Left forelimb (tissue), 1 donor: ENCODE measurements at places on chromosomes 13 and 19.
A peak's percentile ranks its signal among the peaks of the same experiment; 100 is the strongest.

DNA sequence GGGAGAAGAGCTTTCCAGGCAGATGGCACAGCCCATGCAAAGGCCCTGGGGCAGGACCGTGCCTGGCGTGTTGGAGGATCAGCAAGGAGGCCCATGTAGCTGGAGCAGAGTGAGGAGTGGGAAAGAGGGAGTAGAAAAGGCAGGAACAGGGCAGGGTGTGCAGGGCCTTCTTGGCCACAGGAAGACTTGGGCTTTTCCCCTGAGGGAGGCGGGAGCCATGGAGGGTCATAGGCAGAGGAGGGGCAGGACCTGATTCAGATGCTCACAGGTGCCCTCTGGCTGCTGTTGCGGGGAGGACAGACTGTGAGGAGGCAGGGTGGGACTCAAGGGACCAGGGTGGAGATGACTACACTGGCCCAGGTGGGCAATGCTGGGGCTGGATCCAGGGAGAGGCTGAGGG, 13.8 kb upstream of the PTPRS start:
- DNase-seq, result no peak

DNA sequence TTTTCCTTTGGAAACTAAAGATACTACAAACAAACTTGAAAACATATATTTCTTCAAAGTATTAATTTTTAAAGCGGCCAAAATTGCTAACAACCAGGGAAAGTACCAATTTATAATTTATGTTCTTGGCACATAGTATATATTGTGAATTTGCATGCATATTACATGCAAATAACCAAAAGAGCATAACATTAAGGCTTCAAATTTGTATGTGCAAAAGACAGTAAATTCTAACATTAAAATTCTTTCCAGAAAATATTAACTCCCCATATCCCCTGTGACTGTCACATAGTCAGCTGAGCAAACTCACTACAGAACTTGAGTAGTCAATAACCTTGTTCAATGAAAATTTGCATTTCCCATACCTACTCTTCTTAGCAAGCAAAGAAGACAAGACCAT, 133.4 kb downstream of the ENOX1 start:
- DNase-seq, result no peak

DNA sequence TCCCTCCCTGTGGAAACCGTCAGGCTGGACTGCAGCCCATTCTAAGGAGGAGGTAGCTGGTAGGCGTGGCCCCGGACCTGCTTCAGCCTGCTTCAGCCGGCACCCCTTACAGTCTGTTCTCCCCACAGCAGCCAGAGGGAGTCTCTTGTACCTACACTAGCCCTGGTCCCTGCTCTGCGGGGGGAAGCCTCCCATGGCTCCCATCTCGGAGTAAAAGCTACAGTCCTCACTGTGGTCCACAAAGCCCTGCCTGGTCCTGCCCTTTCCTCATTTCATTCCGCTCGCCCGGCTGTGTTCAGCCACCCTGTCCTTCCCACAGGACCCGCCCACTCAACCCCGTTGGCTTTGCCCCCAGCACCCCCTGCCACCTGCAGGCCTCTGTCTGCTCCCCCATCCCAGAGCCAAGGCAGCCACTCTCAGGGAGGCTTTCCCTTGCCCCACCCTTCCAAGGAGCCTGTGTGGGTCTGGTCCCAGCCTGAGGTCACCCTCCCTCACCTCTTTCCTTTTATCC, 1.3 kb downstream of the PGLYRP1 start:
- no peak for DNase-seq

- DNase-seq, result no peak
Observed at GRCh38 chr13:33352041-33352440, 66.5 kb upstream of the STARD13 start.

GRCh38 chr13:101127741-101128353, 288.5 kb downstream of the NALCN start:
- no peak for DNase-seq

DNA sequence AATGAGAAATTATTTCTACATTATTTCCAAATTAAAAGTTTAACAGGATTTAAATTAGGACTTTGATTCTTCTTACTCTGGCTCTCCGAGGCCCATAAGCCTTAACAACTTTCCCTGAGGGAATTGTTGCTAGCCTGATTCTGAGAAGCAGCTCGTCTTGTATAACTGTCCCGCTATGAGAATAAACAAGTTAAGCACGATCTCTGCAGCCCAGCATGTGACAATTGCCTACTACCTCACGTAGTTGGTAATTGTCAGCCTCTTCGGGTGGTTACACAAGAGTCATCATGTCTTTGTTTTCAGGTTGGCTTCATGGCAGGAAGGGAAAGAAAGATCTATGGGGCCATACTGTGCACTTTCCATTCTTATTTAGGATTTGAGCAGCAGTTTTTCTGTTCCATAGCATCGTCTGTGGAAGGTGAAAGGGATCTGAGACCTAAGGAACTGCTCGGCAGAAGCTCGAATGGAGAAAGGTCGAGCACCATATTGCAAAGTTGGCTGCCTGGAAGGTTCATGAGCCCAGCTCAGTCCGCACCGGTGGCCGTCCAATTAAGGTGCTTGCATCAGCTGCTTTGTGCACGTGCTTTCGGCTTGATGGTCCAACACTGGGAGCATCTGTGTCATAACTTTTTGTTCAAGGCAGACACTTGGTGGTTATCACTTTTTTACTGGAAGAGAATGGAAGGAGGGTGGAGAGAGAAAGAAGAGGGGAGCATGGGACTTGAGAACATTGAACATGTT, 1.8 kb upstream of the STARD13 start:
- DNase-seq, result no peak

- no peak for DNase-seq
Observed at GRCh38 chr19:19276386-19276785, 3.3 kb upstream of the TM6SF2 start.

DNA sequence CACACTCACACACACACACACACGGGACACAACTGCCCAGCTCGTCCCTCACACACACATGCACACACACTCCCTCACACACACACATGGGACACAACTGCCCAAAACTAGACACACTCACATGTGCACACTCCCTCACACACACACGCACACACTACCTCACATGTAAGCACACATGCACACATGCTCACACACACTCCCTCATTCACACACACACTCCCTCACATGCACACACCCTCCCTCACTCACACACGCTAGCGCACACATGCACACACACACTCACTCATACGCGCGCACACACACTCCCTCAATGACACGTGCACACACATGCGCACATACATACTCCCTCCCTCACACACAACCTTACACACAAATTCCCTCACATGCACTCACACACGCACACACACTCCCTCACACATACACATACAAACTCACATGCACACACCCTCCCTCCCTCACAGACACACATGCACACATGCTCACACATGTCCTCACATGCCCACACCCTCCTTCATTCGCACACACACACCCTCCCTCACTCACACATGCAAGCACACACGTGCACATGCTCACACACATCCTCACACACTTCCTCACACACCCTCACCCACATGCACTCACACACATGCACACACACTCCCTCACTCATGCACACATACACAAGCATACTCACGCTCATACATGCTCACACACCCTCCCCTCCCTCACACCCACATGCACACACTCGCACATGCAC, 9.0 kb upstream of the RASA3 start:
- no peak for DNase-seq

GRCh38 chr19:13262450-13262849, 112.2 kb downstream of the IER2 start:
- no peak for DNase-seq

- peak; percentile 86 for DNase-seq
Observed at GRCh38 chr13:98977568-98978265, at the start of gene DOCK9. Gene DOCK9 (minus strand): TSS chr13:98978064. CDS start chr13:98977909, 155 bp downstream.

- no peak for DNase-seq
Observed at GRCh38 chr19:34316741-34317301, 48.2 kb upstream of the GPI start.

DNA sequence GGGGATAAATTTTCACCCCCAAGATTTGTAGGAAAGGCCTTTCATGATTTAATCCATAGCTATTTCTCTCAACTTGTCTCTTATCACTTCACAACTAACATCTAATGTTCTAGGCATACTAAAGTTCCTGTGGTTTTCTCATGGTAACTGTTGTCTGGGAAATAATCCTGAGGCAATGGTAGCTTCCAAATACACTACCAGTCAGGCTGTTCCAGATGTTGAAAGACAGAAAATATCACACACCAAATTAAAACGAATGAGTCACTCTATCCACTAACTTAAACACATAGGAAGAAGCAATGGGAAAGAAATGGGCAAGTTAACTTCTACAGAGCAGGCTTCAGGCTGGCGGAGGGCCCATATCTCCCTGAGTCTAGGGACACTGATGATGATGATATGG, 77.7 kb upstream of the MYO16 start:
- no peak for DNase-seq

DNA sequence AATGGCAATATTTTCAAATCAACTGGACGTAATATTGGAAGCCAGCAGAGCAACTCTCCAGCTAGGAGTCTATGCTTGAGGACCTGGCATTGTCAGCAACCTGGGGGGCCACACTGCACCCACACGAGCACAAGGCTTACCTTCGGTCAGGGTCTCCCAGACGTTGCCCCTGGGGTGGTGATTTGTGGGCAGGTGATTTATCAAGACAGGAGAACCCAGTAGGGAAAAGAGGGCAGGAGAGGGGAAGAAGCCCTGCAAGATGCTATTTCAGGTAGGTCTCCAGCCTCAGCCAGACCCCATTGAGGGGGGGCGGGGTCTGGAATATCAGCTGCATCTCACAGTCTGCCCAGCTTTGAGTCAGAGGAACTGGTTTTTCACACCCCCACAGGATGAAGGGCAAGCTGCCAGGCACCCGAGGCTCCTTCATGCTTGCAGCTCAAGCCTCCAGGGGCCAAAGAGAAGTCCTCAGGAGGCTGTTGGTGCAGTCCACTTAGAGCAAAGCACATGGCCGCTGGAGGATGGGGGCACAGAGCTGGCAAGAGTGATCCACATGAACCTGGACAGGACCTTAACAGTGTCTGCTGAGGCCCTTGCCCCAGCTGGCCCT, 80.9 kb upstream of the UQCRFS1 start:
- no peak for DNase-seq

GRCh38 chr13:85108356-85108755, 690.9 kb downstream of the SLITRK6 start:
- DNase-seq, result no peak

- no peak for DNase-seq
Observed at GRCh38 chr19:55697698-55698097, 22.7 kb downstream of the EPN1 start.

DNA sequence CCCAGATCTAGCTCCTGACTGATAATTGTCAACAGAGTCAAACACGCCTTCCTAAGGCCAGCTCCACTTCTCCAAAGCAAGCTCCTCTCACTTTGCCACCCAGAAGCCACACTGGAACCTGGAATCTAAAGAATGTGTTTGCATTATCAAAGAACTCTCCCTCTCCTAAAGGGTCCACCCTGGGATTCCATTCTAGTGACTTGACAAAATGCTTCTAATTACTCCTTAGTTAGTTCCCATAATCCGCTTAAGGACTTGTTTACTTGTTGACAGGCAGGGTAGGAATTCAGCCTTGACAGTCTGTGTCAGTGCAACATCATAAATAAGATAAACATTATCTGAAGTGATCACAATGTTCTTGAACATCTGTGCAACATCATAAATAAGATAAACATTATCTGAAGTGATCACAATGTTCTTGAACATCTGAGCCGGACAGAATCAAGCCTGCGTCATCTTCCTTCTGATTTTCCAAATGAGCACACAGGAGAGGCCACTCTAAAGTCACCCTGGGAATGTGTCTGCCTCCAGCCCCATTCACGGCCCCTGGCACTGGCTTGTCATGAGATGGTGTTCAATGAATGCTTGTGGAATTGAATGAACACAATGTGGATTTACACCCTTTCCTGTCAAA, 512.1 kb downstream of the IRS2 start:
- no peak for DNase-seq

GRCh38 chr13:65472336-65472735, 1757.8 kb downstream of the PCDH9 start:
- DNase-seq, result no peak

DNA sequence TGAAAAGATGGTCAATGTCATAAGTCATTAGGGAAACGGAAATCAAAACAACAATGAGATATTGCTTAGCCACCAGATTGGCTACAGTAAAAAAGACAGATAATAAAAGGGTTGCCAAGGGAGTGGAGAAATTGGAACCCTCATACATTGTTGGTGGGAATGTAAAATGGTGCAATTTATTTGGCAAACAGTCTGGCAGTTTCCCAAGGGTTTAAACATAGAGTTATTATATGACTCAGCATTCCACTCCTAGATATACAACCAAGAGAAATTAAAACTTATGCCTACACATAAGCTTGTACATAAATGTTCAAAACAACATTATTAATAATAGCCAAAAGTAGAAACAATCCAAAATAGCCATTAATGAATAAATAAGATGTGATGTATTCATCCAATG, 9.9 kb upstream of the ZNF227 start:
- DNase-seq, result no peak

DNA sequence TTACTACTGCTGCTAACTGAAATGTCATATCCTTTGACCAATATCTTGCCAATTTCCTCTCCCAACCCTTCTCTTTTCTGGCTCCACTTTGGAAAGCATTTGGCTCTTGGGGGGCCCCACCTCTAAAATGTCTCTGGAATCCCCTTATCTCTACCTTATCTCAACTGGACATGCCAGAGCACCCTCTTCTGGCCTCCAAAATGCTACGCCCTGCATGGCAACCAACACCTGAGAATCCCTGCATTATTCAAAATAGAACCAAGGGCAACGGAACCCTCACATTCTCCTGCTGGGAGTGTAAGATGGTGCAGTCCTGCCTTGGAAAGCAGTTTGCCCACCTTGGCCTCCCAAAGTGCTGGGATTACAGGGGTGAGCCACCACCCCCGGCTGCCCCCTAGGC, 35.3 kb downstream of the CERS4 start:
- DNase-seq, result no peak

GRCh38 chr13:98143157-98143553, 261 bp downstream of the FARP1 start:
- peak; percentile 85 for DNase-seq

DNA sequence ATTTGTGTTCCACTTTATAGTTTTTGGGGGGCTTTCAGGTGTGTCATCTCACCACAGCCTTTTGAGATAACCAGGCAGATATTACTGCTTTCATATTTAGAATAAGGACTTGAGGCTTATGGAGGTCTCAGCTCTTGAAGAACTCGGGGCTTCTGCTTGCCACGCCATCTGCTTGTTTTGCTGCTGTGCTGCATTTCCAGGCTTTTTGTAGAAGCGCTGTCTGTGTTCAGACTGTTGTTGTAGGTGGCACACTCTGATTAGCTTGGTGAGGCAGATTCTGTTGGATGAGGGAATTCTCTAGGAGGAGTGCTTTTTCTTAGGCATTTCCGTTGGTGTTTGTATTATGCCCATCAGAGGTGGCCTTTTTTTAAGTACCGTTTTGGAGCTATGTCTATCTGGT, 57.2 kb downstream of the WASF3 start:
- no peak for DNase-seq

- DNase-seq, result no peak
Observed at GRCh38 chr13:41206467-41206866, 12.1 kb upstream of the KBTBD7 start.

GRCh38 chr13:99329477-99329876, 22.3 kb upstream of the GPR183 start:
- no peak for DNase-seq

GRCh38 chr19:32672841-32673240, 2.1 kb downstream of the ANKRD27 start:
- DNase-seq, result no peak
